A549 treated with RU486 at 1 μM for 4 hours (cell line): ENCODE measurements at places on chromosomes 12 and 14. TPM values are rescaled to one million over a fixed set of nuclear protein-coding genes. Genes with fewer than 3 reads are reported as not detected.

LHX5 gene
- total RNA-seq, result 0.03 TPM in 1 of 5 replicates, not detected in the others

TAS2R7 gene
- total RNA-seq, result not detected in 5 replicates

PDE6H gene
- not detected in 5 replicates for total RNA-seq

SLC25A47 gene
- not detected in 5 replicates for total RNA-seq

SDR9C7 gene
- total RNA-seq, result not detected in 5 replicates

FZD10 gene
- not detected in 5 replicates for total RNA-seq

CATSPERB gene
- total RNA-seq, result not detected in 5 replicates

MYL6B gene
- 71.8 to 84.7 TPM (median 75.8 TPM) in 5 replicates for total RNA-seq
